ENCODE measurements at places on chromosomes 2 and 18.
A peak's percentile ranks its signal among the peaks of the same experiment; 100 is the strongest.

GRCh38 chr2:188852772-188853171 is 121.4 kb upstream of the COL3A1 start:
- no peak for DNase-seq

GRCh38 chr2:224799691-224800090 is 83.5 kb upstream of the CCDC195 start:
- no peak for DNase-seq

- DNase-seq: no peak
Observed at GRCh38 chr2:158024288-158024898, 77.3 kb upstream of the UPP2 start.

- DNase-seq: no peak
Observed at GRCh38 chr2:177808984-177809809, 263.4 kb downstream of the PDE11A start.

GRCh38 chr2:101905746-101906336 is 85.9 kb upstream of the IL1R2 start:
- DNase-seq: no peak

DNA sequence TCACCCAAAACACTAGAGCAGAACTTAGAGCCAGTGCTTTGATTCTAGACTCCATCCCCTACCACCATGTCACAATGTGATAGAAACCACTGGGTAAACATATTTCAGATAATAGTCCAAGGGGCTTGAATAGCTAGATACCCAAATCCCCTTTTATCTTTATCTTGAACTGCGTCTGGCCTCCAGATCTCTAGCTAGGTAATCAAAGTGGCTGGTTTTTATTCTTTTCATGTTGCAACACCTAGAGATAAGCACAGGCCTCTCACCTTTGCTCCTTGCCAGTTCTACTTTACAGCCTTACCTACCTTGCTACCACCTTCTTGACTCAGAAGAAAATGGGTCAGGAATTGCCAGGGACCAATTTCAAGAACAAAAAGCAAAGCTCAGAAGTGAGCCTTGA is 171.2 kb downstream of the C1D start:
- DNase-seq: no peak

DNA sequence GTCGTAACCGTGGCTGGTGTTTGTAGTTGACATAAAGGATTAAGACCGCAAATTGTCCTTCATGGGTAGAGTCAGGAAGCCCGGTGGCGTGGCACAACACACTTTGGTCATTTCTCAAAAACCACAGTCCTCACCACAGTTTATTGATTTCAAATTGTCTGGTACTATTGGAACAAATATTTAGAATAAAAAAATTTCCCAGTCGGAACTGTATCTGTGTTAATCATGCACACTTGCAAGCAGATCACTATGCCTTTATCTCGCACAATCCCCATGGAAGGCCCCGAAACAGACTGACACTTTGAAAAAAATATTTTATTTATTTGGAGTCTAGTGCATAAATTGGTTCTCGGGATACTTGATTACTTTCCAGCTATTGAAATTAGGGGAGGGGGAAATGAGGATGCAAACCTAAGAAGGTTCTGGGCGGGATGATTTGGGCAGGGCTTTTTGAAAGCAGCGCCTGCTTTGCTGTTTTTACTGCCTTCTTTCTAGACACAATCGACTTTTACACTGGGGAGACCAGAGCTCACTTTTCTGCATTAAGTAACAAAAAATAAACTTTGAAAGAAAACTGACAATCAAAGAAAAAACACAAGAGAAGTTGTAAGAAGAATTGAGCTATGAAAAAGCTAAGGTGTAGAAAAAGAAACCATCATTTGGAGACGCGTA is 15.4 kb upstream of the HOXD1 start:
- DNase-seq: no peak

GRCh38 chr2:241988146-241988545 is 118.6 kb downstream of the RTP5 start:
- DNase-seq: no peak

DNA sequence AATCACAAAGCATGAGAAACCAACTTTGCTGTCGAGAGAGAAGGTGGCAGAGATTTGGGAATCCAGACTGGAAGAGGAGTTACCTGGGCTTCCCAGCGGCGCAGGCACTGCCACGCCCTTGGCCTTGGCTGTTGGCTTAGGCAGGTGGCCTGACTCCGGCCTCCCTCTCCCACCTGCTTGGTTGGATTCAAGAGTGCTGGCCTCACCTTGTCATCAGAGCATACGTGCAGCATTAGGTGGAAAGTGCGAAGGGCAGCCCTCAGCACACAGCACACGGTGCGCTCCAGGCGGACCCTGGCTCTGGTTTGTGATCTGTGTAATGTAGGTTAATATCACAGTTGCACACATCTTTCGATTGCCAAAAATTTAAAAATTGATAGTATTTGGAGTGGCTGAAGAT is 19.2 kb upstream of the ASB1 start:
- DNase-seq: no peak

GRCh38 chr2:25201265-25201664 is 32.9 kb upstream of the POMC start:
- no peak for DNase-seq

- DNase-seq: peak; percentile 15
Observed at GRCh38 chr2:155980941-155981560, 351.5 kb downstream of the NR4A2 start.

DNA sequence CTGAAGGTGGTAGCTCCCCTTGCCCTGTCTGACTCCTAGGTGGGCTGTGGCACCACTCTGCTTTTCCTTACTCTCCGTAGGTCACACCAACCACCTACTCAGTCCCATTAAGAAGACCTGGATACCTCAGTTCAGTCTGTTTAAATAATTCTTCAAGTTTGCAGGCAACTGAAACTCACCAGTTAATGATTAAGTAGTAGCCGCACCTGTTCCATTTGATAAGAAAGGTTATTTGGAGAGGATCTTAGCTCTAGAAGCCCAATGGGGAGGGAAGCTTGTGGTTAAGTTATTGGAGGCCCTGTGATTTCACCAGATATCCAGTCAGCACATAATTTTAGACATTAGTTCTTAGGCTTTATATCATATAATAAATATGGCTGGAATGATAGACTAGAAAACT is 1193.0 kb downstream of the DPP10 start:
- DNase-seq: no peak

- DNase-seq: no peak
Observed at GRCh38 chr18:76720683-76721082, 101.7 kb upstream of the ZNF236 start.

GRCh38 chr2:227772197-227772661 is 26.5 kb downstream of the SCYGR8 start:
- no peak for DNase-seq

GRCh38 chr2:174753038-174753633 is 11.1 kb downstream of the CHRNA1 start:
- no peak for DNase-seq

DNA sequence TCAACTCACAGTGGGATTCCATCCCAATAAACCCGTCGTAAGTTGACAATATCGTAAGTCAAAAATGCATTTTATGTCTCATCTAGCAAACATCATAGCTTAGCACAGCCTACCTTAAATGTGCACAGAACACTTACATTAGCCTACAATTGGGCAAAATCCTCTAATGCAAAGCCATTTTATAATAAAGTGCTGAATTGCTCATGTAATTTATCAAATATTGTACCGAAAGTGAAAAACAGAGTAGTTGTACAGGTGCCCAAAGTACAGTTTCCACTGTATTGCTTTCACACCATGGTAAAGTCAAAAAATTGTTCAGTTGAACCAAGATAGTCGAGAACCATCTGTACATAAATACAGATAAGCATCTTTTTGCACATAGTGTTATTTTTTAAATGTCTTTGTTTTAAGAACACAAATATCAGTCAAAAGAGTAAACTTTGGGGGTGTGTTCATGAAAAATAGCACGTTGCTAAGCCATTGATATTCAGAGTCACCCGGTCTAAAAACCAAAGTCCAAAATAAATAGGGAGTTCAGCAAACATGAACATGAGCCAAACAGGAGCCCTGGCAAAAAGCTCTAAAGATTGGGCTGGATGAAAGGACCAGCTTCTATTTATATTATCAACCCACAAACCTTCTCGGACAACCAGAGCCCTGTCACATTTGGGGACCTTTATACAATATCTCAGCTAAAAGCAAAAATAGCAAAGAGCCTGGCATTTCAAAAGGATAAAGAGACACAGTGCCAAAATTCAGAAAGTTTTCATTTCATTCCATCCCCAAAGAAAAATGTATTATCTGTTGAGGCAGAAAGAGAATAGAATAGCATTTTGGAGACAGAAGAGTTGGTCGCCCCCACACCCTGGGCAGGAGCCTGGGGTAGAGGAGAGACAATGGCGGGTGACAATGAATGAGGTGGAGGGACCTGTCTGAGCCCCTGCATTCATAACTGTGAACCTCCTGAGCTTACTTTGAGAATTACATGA is 105.9 kb upstream of the SH3BP4 start:
- DNase-seq: no peak

DNA sequence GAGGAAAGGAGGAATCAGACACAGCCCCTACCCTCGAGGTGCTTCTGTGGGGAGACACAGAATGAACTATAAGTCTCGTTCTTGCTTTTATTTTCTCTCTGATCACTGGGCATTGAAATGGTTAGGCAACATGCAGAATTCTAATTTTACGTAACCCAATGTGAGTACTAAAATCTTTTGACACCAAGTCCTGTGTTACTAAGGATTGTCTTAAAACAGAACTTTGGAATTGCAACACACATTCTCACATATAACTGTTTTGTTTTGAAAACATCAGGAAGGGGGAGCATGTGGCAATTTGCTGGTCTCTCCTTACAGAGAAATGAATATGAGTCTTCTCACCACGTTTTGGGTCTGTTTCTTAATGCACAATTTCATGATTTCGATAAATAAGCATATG is 23.6 kb upstream of the SULT1C4 start:
- no peak for DNase-seq

- no peak for DNase-seq
Observed at GRCh38 chr2:109419960-109420370, 193.8 kb downstream of the SEPTIN10 start.

- DNase-seq: no peak
Observed at GRCh38 chr18:63871836-63872235, 15.7 kb upstream of the SERPINB2 start.

DNA sequence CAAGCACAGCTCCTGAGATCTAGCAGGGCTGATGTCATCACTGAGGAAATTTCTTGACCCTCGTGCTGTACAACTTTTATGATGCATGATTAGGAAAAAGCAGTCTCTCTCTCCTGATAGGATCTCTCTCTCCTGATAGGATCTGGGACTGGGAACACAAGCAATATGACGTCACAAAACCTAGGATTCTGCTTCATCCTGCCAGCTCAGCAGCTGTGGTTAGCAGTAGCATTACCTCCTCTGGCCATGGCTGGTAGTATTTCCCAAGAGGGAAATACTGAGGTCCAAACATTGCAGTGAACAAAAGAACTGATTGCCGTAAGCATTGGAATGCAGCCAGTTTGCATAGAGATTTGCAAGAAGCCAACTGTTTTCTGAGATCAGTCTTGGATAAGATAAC is 521.2 kb upstream of the POU3F3 start:
- no peak for DNase-seq

GRCh38 chr18:1045658-1046057 is 141.0 kb downstream of the ADCYAP1 start:
- DNase-seq: no peak

DNA sequence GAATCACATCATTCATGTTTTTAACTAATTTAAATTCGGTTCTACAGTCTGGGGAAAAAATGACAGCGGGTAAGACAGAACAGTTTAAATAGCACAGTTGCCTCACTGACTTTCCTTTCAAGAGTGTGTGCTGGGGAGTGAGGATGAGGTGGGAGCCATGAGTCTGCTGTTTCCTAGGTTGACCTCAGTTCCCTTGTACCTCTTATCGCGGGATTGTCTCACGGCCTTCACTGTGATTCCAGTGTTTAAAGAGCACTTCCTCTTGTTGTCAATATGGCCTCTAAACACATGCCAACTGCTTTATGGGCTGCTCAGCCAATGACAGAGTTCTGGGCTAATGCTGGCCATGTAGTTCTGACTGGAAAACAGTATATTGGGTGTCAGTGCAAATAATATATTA is 41.6 kb upstream of the ALMS1 start:
- no peak for DNase-seq

DNA sequence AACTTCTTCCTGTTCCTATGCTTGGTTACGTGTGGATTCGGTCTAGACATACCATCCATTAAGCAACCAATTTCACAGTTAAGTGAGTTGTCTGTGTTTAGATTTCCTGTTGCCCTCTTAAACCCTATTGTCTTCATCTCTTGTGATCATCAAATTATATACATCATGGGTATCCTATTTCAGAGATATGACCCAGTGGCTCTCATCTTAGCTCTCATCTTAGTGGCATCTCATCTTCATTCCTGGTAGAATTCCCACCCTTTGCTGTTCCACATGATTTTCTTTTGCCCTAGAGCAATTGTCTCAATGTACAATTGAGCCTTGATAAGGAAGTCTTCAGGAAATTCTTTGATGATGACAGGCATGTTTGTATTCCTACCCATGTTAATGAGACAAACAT is 29.4 kb upstream of the FN1 start:
- no peak for DNase-seq

GRCh38 chr18:75261430-75262223 is 51.0 kb downstream of the TSHZ1 start:
- no peak for DNase-seq

DNA sequence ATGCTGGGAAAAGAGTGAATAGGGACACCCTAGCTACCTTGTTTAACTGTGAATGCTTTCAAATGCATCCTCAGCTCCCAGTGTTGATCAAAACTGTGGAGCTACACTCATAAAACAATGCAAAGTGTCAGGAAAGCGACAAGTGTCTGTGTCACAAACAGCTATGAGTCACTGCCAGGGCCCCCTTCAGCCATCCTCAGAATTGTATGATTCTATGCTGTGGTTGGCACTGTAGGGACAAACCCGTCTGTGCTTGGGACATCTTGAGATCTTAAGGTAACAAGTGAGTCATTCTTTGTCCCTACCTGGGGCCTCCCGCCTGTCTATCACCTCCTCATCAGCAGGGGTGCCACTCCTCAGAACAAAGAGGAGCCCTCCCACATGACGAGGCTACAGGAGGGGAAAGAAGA is 42.4 kb downstream of the KLF7 start:
- DNase-seq: no peak

- no peak for DNase-seq
Observed at GRCh38 chr2:9578467-9579235, 23.0 kb upstream of the ADAM17 start.

- DNase-seq: no peak
Observed at GRCh38 chr18:48203961-48204666, 205.1 kb downstream of the ZBTB7C start.

- DNase-seq: no peak
Observed at GRCh38 chr2:29097569-29097968, 17.6 kb upstream of the CLIP4 start.

GRCh38 chr2:34705551-34706247 is 1106.6 kb upstream of the FAM98A start:
- no peak for DNase-seq

GRCh38 chr2:4979111-4979510 is 713.1 kb upstream of the SOX11 start:
- DNase-seq: no peak

Measured in CMK (cell line).